Upper lobe of right lung (tissue), 1 donor: ENCODE measurements at places on chromosomes 11 and 22. TPM values are rescaled to one million over a fixed set of nuclear protein-coding genes. Genes with fewer than 3 reads are reported as not detected.

OR8B12 gene
- total RNA-seq = not detected

C1QTNF5 gene
- 47.6 TPM for total RNA-seq

ZNF214 gene
- total RNA-seq = 3.7 TPM

POTEH gene
- total RNA-seq = not detected

HSD17B12 gene
- total RNA-seq = 99.8 TPM

PYGM gene
- total RNA-seq = 2.0 TPM

WNT11 gene
- 8.7 TPM for total RNA-seq

UPK2 gene
- total RNA-seq = not detected

MS4A14 gene
- total RNA-seq = 10.3 TPM

FIBIN gene
- total RNA-seq = 27.3 TPM

PDE3B gene
- total RNA-seq = 28.5 TPM

BEST1 gene
- total RNA-seq = 9.6 TPM

APOL1 gene
- 92.8 TPM for total RNA-seq

CDC42EP1 gene
- total RNA-seq = 73.9 TPM

GGTLC2 gene
- 6.5 TPM for total RNA-seq

MMP3 gene
- total RNA-seq = not detected

CUL5 gene
- 37.9 TPM for total RNA-seq

TUB gene
- total RNA-seq = 3.6 TPM
